ENCODE measurements at places on chromosomes 2 and 18.

DNA sequence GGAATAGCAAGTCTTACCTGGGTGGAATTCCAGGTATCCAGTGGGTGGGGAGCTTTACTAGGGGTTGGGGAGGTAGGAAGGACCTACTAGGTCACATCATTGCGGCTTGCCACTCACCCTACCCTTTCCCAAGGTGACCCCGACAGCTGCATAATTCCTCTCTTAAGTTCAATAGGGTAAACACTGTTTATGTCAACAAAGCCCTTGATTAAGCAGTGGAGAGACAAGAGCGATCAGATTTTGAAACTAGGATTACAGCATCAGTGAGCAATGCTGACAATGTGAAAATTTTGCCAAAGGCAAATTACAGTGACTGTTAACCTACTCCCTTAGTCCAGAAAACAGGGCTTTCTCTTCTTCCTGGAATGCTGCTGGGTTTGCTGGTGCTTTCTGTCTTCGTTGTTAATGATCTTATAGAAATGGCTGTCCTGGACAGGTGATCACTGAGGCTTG is 14.5 kb downstream of the SLC19A3 start:
- DNase-seq: no peak

GRCh38 chr18:3689986-3690763 is 240.2 kb downstream of the TGIF1 start:
- no peak for DNase-seq

- no peak for DNase-seq
Observed at GRCh38 chr18:75213611-75214331, 3.2 kb downstream of the TSHZ1 start.

DNA sequence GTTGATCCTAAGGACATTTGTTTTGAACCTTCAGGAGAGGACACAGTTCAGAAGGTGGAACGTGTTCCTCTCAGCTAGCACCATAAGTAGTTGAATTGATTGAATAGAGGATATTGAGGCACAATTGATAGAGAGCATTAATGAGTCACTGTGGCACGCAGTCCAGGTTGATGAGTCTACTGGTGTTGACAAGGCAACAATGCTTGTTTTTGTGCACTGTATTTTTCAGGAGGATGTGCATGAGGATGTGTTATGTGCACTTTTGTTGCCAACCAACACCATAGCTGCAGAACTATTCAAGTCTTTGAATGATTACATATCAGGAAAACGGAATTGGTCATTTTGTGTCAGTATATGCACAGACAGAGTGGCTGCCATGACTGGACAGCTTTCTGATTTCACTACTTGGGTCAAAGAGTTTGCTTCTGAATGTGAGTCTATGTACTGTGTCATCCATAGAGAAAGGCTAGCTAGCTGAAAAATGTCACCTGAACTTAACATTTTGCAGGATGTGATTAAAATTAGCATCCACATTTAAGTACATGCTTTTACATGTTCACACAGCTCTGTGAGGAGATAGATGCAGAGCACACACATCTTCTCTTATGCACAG is 140.1 kb upstream of the B3GNT2 start:
- DNase-seq: no peak

GRCh38 chr2:102050854-102051391 is 59.2 kb downstream of the IL1R2 start:
- DNase-seq: peak; percentile 48

GRCh38 chr2:35339211-35339610 is 1016.4 kb upstream of the CRIM1 start:
- no peak for DNase-seq

- DNase-seq: no peak
Observed at GRCh38 chr2:162839419-162839818, 852 bp upstream of the KCNH7 start.

GRCh38 chr18:27699137-27699536 is 477.8 kb downstream of the CDH2 start:
- no peak for DNase-seq

GRCh38 chr18:77320971-77321559 is 71.4 kb downstream of the GALR1 start:
- no peak for DNase-seq

GRCh38 chr2:231241755-231242507 is 43.5 kb downstream of the ARMC9 start:
- peak; percentile 36 for DNase-seq

DNA sequence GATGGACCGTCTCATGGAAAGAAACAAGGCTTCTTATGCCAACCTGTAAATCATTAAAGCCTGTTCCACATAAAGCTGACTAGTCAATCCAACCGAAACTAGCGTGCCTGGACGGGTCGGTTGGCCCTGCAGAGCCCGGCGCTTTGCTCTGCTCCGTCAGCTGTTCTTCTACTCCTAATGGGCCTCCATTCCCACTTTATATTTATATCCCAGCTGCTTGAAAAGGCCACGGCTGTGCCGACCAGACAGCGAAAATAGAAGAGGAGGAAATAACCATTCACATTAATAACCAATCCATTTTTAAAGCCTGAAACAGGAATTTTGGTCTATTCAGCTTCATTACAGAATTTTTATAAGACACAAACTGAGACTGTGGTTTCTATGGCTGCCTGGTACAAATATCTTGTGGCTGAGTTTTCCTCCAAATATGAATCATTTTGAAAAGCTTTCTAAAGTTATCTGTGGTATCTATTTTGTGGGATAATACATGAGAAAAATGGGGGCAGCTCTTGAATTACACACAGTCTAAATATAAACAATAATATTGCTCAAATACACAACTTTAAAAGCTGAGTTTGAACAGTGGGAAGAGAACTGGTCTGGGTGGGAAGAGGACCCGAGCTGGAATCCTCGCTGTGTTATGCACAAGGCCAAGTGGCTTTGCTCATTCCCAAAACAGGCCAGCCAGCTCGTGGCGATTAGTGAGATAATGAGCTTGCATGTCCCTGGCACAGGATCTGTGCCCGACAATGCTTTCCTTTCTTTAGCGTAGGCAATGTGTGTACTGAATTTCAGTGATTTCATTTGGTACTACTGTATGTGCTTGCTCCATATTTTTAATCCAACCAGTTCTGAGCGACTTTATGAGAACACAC is 10.5 kb upstream of the FAM124B start:
- no peak for DNase-seq

- DNase-seq: no peak
Observed at GRCh38 chr2:17756668-17757067, 2.7 kb downstream of the GEN1 start.

DNA sequence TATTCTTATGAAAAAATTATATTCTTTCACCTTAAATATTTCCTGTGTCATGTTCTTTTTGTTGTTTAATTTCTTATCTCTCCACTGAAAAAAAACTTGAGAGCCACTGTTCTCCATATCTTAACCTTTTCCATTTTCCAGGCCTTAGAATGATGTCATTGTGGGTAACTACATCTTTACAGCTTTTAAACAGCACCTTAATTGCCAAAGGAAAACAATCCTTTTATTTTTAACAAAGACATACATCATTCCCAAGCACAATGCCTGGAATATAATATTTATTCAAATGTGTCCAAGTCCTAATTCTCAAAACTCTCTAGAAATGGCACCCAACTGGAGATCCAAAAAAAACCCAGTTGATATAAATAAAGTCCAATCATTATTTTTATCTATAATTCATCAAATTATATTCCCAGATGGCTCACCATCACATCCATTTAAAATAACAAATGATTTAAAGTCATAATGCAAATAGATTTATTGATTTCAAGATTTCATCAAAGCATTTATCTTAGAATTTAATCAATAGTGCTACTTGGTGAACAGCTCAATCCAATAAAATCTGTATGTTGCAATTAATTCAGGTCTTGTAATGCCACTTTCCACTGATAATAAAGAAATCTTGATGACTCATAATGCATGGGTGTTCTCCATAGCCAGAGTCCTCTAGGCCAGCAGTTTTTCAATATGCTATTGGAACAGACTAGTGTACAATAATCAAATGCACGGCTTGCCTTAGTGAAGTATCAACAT is 107.1 kb upstream of the MAPRE2 start:
- no peak for DNase-seq

GRCh38 chr2:42794271-42795046 is 2.1 kb upstream of the HAAO start:
- DNase-seq: peak; percentile 48

DNA sequence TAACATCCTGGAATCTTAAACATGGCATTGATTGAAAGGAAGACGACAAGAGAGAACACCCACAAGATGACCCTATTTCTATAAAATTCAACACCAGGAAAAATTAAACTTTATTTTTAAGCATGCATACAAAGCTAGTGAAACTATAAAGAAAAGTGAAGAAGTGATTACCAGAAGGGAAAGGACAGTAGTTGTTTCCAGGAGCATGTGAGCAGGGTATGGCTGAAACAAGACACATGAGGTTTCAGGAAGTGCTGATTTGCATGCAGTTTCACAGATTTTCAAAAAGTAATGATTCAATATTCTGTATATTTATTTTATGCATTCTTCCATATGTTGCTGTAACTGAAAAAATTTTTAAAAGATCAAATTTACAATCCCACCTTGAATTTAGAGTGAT is 24.6 kb upstream of the DAW1 start:
- no peak for DNase-seq

DNA sequence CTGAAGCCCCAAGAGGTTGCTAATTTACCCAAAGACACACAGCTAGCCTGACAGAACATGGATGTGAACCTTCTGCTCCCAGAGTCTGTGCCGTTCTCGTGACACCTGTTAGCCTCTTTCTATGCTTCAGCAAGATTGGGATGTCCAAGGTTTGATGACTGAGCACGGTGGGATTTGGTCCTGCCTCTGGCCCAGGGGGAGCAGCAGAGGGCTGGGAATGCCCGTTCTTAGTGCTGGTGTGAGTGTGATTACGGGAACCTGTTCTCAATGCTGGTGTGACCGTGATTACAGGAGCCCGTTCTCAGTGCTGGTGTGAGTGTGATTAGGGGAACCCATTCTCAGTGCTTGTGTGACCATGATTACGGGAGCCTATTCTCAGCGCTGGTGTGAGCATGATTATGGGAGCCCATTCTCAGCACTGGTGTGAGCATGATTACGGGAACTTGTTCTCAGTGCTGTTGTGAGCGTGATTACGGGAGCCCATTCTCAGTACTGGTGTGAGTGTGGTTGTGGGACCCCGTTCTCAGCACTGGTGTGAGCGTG is 67.3 kb upstream of the SNTG2 start:
- DNase-seq: no peak

- no peak for DNase-seq
Observed at GRCh38 chr2:7479603-7480002, 562.4 kb downstream of the RNF144A start.

DNA sequence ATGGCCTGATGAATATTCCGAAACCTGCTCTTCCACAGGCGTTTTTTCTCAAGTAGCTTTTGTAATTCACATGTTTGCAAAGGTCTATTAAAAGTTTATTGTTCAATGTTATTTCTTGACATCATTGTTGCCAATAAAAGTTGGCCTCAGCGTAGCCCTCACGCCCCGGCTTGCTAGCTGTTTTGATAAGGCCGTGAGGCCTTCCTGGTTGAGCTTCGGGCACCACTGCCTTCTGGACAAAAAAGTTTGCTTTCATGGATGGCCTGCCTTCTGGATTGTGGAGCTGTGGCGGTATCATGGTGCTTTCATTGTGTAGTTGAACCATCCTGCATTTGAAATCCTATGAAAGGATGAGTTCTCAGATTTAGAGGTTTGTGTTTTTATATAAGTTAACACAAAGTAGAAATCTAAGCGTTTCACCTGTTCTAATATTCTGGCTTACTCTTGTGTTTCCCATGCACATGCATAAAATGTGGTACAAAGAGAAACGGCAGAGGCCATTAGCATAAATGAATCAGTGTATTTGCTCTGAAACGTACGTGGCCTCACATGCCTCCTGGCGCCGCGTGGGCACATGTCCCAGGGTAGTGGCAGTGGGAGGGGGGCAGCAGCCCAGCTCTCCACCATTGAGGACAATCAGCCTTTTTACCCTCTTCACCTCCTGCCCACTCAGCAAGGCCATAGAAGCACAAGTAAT is 134.5 kb downstream of the NCK2 start:
- no peak for DNase-seq

GRCh38 chr2:241904011-241904718 is 34.6 kb downstream of the RTP5 start:
- no peak for DNase-seq

GRCh38 chr2:24969784-24970183 is 2.0 kb downstream of the DNAJC27 start:
- no peak for DNase-seq

DNA sequence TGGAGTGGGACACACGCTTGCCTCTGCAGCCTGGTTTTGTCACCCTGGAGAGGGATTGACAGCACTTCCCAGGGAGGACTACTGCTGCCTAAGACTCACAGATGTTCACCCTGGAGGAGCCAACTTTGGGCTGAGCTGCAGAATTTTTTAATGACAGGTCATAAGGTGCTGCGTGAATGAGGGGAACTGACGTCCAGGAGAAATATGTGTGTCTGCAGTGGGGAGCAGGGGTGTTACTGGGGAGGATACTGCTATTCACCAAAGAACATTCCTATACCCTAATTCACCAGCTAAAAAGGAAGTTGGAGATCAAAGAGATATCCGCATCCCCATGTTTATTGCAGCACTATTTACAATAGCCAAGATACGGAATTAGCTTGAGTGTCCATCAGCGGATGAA is 144.4 kb downstream of the MGAT5 start:
- no peak for DNase-seq

DNA sequence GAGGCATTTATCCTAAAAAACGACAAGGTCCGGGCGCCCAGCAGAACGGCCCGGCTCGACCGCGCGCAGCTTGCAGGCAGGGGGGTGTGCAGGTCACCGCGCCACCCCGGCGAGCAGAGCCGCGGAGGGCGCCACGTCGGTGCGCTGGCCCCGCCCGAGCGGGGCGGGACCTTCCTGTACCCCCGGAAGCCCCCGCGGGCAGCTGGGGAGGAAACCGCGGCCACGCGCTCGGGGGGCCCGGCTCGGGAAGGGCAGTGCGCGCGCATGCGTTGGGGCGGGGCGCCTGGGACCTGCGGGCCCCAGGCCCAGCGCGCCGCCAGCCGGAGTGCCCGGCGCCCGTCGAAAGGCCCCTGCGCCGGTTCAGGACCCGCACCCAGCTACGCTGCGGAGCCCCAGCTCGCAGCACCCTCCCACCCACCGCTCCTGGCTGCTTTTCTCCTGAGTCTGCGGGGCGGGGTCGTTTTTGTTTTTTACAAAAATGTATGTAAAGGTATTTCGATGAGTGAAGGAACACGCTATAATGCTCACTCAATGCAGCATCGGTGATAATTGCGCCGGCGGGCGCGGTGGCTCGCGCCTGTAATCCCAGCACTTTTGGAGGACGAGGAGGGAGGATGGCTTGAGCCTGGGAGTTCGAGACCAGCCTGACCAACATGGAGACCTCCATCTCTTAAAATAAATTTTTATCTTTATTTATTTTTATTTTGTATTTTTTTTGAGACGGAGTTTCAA is 47.7 kb upstream of the POMC start:
- no peak for DNase-seq

DNA sequence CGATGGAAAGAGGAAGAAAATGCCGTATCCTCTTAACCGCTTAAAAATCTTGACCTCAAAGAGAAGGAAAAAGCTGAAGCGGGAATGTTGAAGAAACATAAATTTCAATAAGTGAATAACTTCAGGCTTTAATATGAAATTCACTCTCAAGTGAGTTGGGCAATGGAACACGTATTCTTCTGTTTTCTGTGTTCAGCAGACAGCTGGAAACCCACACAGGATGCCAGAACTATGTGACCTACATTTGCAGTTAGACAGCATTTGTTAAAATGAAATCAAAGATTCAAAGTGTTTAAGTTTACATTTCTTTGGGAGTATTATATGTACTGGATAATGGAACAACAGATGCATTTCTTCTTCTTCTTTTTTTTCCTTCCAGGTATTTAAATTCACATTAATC is 80.5 kb upstream of the SPATS2L start:
- DNase-seq: no peak

- peak; percentile 65 for DNase-seq
Observed at GRCh38 chr2:17643031-17643615, 102.6 kb downstream of the VSNL1 start.

Measured in OCI-M1 (cell line).